ENCODE measurements at places on chromosomes 13 and 19. TPM values are rescaled to one million over a fixed set of nuclear protein-coding genes. Genes with fewer than 3 reads are reported as not detected.
A peak's percentile ranks its signal among the peaks of the same experiment; 100 is the strongest.

The SHISA7 gene
- total RNA-seq, result not detected

The CELF5 gene
- 0.41 TPM for total RNA-seq

The CGB1 gene
- total RNA-seq, result not detected

- DNase-seq, result no peak
- H3K4me1 ChIP-seq, result peaks cover 61% of the 10 kb centered on the region
Measured at GRCh38 chr13:42275098-42275471, 3.1 kb downstream of the AKAP11 start.

DNA sequence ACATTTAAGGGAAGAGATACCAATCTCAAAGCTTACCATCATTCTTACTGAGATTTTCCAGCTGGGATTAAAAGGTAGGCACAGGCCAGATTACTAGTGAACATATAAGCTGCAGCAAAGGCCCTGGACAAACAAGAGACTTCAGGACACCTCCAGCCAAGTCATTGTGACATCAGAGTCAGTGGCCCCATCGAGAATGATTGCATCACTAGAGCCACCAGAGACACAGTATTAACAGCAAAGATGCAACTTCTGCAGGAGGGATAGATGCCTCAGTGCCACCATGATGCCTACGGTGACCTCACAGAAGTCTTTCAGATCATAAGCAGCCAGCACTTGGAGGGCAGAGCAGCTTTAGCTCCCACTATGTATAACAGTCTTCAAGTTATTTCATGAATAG is 8.6 kb downstream of the RUBCNL start:
- H3K36me3 ChIP-seq, result no peaks in the 10 kb centered on the region
- peaks cover 2% of the 10 kb centered on the region for H3K27me3 ChIP-seq
- no peak overlapping the region for H3K4me3 ChIP-seq
- H3K27ac ChIP-seq, result no peak overlapping the region
- peaks cover 5% of the 10 kb centered on the region for H3K4me1 ChIP-seq

DNA sequence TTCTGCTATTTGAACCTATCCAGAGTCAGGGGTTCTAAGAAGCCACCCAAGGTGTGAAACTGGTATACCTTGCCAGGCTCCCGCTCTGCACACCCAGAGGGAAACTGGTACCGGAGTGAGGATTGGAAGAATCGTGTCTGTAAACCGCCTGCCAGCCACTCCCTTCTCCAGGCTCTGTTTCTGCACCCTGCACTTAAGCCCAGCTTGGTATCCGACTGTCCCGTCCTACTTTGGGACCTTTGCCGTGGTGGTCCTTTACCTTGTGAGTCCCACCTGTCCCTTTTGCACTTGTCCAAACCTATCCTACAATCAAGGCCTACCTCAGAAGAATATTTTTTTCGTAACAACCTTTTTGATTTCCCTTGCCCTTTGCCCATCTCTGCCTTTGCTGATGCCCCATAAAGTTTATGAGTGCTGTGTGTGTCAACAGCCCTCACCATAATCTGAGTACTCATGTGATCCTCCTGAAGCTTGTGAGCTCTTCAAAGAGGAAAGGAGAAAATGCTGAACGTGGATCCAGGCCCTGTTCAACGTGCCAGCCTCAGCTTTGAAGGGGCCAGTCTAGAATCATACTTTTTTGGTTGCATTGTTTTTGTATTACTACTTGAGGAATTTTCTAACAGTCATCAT is 44.7 kb downstream of the GARRE1 start:
- H3K27me3 ChIP-seq, result no peaks in the 10 kb centered on the region
- peak overlapping the region; percentile 82 for H3K27ac ChIP-seq
- H3K4me3 ChIP-seq, result no peak overlapping the region
- H3K36me3 ChIP-seq, result peaks cover 12% of the 10 kb centered on the region
- no peak for DNase-seq

- no peaks in the 10 kb centered on the region for H3K4me1 ChIP-seq
- no peak overlapping the region for H3K27ac ChIP-seq
- no peak overlapping the region for H3K4me3 ChIP-seq
- H3K27me3 ChIP-seq, result peaks cover 8% of the 10 kb centered on the region
Measured at GRCh38 chr13:26460648-26461047, 96.8 kb upstream of the WASF3 start.
